ENCODE measurements at places on chromosomes 13 and 19.

GRCh38 chr13:106078191-106078590, 457.3 kb downstream of the EFNB2 start:
- DNase-seq, result no peak

DNA sequence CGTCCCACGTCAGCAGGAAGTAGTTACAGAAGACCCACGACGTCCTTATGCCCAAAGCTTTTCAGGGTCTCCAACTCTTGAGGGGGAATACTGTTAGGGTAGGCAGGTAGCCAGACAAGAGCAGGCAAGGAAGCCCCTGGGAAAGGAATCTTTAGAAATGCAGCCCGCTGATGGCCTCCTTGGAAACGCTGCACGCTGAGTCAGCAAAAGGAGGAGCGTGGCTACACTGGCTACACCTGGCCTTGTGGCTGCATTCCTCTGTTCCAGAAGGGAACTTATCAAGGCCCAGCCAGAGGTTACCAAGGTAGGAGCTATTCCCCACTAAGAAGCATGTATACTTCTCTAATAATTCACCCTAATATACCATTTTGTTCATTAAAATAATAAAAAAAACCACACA, 2.0 kb downstream of the ERVV-1 start:
- no peak for DNase-seq

GRCh38 chr19:4350726-4351125, 7.4 kb downstream of the MPND start:
- DNase-seq, result no peak

DNA sequence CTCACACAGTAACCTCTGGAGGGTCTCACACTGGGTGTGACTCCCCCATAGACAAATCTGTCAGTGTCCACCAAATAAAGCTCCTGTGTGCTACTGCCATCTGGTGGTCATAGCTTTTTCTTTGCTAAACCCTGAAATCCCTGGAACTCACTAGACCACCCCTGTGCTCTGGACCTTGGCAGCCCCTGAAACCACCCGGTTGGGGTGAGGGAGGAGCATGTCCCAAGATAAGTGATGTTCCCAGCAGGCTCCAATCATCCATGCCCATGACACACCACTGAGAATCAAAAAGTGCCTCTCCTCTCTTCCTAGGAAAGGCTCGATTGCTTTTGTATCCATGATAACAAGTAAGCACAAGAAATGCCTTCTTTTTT, 6.5 kb upstream of the HSD17B14 start:
- peak; percentile 31 for DNase-seq

- no peak for DNase-seq
These were observed 82.2 kb downstream of the EDNRB start for GRCh38 chr13:77836423-77836822.

DNA sequence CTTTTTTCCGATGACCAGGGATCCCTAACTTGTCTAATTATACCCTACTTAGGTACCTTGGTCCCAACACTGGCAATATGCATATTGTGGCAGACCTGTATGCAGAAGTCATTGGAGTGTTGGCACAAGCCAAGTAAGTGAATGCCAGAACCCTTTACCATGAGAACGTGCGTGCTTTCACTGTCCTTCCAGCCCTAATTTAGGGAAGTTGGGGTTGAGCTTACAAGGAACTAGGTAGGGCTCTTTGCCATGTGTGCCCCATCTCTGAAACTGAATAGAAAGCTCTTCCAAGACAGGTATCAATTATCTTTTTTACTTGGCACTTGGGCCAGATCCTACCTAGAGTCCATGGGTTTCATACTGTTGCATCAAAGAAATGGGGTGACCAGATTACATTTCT, 93.2 kb downstream of the FRY start:
- DNase-seq, result no peak

DNA sequence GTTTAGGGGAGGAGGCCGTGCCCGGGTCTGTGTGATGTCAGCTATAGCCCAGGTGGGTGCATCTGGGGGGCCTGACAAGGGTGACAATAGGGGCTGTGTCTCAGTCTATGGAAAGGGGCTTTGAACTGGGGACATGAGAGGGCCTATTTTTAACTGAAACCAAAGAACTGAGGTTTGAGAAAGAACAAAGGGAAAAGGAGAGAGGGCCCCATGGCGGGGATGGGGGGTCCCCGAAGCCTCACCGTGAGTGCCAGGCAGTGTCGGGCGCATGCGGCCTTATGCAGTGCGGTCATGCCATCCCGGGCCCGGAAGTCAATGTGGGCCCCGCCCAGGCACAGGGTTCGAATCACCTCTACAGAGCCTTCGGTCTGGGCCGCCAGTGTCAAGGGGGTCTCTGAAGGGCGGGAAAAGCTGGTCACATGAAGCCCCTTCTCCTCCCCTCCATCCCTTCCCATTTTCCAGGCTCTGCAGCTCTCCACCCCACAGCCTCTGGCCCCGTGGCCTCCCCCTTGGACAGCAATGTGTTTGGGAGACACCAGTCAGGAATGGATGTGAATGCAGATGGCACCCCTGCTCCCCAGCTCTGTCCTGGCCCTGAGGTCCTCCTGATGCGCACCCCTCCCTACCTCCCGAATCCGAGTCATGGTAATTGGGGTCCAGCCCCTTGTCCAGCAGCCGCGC, 5.9 kb downstream of the SHANK1 start:
- no peak for DNase-seq

GRCh38 chr13:100349594-100349993, 239.0 kb downstream of the GGACT start:
- peak; percentile 61 for DNase-seq

DNA sequence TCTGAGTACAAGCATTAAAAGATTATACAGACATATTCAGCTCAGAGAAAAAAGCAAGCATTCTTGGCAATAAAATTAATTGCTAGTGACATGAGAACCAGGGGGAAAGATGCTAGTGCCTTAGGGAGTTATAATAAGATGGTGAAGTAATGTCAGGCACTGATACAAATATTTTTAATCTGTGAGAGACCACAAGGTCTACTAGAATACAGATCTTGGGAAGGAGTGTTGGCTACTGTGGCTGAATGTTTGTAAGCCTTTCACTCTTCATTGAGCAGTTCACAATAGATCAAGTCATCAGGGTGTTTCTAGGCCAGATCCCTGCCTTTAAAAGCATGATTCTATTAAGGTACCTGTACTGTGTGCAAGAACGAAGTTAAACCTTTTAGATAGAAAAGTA, 16.4 kb downstream of the FREM2 start:
- DNase-seq, result no peak

DNA sequence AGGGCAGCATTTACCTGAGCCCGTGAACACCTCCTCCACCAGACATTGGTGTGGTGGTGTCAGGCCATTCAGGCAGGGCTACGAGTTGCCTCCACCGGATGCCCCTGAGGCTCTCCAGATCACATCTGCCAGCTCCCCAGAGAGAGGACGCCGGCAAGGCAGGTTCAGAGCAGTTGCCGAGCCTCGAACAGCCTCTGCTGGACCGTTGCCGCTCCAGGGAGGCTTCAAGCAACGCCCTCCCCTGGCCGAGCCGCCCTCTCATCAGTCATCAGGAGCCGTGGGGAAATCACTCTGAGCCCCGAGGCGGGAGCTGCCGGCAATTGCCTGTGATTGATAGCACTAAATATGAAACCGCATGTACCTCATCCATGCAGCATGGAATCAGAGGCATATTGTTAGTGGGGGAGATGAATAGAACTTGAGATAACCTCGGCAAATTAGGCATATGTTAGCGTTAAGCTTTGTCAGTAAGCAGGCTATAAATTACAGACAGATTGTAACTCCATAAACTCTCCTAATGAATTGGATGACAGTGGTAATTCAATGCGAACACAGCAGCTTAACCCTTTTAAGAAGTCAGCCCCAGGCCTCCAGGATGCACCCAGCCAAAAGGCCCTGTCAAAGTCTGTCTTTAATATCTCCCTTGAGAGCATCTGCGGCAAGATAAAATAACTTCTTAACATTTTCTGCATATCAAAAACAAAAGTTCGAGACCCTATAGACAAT, 29.8 kb upstream of the SPACA7 start:
- peak; percentile 87 for DNase-seq

DNA sequence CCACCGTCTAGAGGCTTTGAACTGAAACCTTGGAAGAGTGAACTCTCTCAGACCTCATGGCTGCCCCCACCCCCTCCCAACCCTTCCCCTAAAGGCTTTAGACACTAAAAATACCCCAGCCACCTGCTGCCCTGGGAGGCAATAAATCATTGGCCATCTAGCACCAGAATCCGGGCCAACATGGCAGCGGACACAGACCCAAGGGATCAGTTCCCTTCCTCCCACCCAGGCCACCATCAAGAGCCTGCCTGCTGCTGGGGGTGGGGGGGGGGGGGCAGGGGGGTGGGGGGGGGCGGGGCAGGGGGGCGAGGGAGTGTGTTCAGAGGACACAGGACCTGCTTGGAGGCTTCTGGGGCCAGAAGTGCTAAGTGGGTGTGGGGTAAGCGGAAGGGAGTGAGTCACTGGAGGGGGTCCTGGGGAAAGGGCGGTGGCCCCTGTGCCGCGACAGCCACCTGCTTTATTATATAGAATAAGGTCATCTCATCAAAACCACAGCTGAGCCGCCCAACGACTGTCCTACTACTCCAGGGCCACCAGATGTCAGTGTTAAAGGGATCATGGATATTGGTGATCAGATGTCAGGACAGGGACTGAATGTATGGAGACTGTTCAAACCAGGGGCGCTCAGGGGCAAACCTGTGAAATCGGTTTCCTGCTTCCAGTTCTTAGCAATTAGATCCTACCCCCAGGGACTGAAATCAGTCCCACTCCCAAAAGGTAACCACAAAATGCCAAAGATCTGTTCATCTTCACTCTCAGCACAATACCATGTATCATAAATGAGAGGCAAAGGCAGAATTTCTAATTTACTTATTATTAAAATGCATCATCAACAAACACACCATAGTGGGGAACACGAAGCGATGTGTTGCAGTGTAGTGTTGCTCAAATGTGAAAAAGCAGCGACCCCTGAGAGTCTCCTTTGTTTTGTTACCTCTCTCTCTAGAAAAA, 24.3 kb downstream of the ARL11 start:
- peak; percentile 43 for DNase-seq

- no peak for DNase-seq
These were observed 8.7 kb downstream of the BRD4 start for GRCh38 chr19:15323496-15324235.

DNA sequence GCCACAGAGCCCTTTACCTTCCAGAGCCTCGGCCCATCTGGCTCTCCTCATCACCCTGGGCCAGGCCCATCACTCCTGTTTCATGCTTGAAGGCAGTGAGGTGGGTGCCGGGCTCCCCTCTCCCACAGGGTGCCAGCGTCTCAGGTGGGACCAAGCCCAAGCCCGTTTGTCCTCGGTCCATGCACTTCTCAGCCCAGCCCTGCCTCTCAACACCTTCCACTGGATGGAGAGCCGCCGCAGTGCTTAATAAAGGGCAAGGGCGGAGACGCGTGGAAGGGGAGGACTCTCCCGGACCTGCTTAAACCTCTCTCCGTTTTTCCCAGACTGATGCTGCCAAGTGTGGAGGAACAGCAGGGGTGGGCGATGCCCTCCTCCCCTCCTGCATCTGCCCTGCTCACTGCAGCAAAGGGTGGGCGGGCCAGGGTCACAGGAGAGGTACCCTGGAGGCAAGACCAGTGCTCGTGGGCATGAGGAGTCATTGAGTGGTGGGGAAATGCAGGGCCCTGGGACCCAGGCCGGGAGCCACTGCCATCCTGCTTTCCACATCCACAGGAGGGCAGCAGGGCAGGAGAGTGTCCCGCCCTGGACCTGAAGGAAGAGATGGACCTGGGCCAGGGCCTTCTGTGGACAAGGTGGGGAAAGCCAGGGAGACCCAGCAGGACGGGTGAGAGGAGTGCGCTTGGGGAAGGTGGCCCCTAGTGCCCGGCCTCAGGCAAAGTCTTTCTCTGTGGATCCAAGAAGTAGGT, 9.7 kb upstream of the ATP11A start:
- no peak for DNase-seq

GRCh38 chr13:39016087-39016486, 21.8 kb downstream of the PROSER1 start:
- no peak for DNase-seq

- DNase-seq, result no peak
These were observed 88.7 kb downstream of the RNASEH2B start for GRCh38 chr13:50998326-50998725.

GRCh38 chr19:48158210-48158790, 11.8 kb downstream of the LIG1 start:
- DNase-seq, result no peak

GRCh38 chr13:103203735-103204330, 137.6 kb upstream of the SLC10A2 start:
- DNase-seq, result no peak

DNA sequence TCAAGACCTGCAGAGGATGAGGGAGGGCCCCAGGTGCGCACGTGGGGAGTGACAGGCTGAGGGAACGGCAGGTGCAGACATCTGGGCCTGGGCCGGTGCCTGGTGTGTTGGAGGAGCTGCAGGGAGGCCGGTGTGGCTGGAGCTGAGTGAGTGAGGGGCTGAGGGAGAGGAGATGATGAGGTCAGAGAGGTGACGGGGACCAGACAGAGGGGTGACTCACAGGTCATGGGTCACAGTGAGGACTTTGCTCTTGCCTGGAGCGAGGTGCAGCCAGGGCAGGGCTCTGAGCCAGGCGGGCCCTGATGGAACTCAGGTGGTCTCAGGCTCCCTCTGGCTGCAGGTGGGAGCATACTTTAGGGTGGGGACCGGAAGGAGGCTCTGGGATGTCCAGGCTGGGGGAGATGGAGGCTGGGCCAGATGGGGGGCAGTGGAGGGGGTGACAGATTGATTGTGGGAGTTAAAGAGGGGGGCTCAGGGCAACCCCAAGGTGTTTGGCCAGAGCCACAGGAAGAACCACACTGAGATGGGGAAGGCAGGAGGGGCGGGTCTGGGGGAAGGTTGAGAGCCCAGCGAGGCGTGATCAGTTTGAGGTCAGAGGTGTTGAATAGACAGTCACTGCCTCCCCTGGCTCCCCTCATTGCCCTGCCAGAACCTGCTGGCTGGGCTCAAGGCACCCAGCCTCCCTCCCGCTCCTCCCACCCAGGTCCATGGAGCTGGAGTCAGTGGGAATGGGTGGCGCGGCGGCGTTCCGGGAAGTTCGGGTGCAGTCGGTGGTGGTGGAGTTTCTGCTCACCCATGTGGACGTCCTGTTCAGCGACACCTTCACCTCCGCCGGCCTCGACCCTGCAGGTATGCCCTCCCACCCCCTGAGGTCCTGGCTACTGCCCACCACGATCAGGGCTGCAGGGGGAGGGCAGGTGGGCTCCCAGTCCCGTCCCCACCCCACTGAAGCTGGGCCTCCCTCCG, 8.4 kb downstream of the ARHGAP33 start:
- DNase-seq, result no peak

DNA sequence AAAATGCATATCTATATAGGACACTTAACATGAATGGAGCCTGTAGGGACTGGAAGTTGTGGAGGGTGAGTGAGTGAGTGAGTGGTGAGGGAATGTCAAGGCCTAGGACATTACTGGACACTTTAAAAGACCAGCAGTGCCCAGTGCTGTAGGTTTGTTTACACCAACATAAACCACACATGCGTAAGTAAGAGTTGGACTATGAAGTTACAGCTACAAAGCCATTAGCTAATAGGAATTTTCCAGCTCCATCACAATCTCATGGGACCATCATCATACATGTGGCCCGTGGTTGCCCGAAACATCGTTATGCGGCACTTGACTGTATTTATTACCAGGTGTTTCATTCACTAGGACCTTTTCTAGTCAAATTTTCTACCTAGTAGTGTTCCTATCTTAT, 49.2 kb downstream of the LATS2 start:
- DNase-seq, result no peak
